Right renal pelvis (tissue), 4 donors: ENCODE measurements at places on chromosomes 2 and 18.

- DNase-seq = no peak
These were observed 49.5 kb downstream of the KCNE4 start for GRCh38 chr2:223101340-223102039.

DNA sequence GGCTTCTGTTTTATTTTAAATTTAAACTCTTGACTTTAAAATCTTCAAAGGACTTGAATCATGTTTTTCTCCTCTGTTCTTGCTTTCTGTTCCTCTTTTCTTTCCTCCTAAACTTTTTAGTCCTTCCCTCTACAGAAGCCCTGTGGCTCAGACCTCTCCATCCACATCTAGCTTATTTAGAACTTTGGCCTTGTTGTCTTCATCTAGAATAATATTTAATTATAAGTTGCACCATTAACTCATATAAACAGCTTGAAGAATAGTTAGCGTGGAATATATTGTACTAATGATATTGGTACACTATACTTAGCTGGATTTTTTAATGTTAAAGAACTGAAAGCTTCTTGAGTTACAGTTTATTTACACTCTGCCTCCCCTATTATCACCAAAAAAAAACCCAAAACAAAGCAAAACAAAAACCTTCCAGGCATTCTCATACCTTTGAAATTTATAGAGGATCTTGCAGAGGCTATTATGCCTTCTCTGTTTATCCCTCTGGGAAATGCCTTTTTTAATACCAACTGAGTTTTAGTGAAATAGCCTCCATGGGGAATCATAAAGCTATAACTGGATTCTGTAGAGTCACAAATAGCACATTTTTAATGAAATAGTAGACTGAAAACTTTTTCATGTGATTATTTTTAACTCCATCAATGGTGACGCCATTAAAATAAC is 9.2 kb upstream of the CCDC141 start:
- DNase-seq = no peak

GRCh38 chr18:71797554-71797953 is 746.6 kb downstream of the CBLN2 start:
- DNase-seq = no peak

DNA sequence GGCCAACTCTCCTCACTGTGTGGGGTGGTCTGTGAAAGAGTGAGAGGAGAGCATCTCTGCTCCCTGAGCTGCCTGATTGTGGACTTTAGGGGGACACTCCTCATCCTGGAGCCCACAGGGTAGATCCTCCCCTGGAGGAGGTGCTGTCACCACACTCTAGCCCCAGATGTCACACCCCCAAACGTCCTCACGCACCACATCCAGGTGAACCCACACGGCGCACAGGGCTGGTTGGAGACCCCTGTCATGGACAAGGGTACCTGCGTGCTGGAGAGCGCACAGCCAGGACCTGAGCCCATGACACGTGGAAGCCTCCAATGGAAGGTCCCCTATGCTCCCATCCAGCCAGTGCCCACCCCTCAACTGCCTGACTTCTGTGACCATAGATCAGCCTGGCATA is 10.5 kb downstream of the AGXT start:
- DNase-seq = no peak

GRCh38 chr2:48589170-48589767 is 28.4 kb upstream of the GTF2A1L start:
- no peak for DNase-seq
